SK-N-SH (cell line): ENCODE measurements at places on chromosomes 7 and 10.

- DNase-seq: no peak
These were observed 43.4 kb upstream of the PTN start for GRCh38 chr7:137386966-137387365.

DNA sequence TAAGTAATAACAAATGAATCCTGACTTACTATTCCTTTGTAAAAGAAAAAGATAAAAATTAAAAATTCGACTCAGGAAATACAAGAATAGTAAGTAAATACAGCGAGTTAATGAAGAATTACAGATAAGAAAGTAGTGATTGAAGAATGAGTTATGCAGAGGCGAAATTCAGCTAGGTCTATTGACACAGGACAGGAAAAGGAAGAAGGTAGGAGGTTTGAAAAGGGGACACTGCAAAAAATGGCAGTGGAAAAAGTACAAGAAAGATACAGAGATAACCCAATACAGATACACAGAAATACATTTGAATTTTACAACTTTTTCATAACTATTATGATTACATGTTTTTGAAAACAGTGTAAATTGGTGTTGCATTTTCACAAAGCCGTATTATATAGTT lies 28.0 kb downstream of the JAZF1 start:
- DNase-seq: no peak

DNA sequence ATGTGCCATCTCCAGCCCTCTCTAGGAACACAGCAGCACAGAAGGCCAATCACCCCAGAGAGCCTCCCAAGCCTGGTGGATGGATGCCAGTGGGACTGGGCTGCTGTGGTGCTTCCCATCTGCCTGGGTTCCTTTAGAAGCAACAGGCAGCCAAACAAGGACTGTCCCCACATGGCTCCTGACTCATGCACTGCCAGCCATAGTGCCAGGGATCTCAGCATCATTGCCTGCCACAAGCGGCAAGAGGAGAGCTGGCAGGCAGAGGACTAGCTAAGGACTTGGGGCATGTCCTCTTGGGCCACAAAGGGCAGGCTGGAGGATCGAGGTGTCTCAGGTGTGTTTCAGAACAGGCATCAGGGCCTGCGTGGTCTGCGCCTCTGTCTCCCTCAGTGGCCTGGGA lies 23.4 kb upstream of the FIGNL1 start:
- DNase-seq: no peak

- peak; percentile 24 for DNase-seq
These were observed 196.9 kb upstream of the RHOBTB1 start for GRCh38 chr10:61140765-61141392.

DNA sequence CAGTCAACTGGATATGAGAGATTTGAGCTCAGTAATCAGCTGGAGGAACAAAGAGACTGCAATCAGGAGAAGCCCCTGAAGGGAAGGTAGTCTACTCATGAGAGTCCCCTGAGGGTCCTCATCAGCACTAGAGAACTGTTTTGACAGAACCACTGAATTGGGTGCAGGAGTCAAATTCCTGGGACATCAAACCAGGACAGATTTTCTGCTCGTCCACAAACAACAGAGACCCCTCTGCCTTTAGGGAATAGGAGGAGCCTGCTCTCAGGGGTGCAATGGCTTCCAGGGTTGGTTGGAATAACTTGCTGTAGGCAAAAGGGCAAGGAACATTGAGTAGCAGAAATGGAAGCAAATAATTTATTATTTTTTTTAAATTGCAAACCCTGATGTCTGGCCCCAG lies 21.9 kb upstream of the NEUROD6 start:
- DNase-seq: no peak

GRCh38 chr7:152760854-152761748 lies 1.5 kb downstream of the ACTR3B start:
- no peak for DNase-seq

DNA sequence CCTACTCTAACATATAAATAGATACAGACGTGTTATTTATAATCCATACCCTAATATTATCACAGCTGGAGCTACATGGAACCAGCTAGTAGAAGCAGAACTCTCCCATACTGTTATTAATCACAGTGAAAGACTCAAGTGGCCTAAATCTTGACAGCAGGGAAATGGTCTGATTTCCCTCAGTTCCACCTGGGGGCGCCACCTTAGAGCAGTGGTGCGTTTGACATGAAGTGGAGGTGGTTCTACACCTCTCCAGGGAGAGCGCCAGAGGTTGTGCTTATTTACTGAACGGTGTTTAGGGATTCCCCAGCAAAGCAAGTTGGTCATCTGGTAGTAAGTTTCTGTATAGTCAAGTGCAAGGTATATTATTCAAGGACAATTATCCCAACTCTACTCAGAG lies 17.6 kb downstream of the DNTT start:
- DNase-seq: no peak

DNA sequence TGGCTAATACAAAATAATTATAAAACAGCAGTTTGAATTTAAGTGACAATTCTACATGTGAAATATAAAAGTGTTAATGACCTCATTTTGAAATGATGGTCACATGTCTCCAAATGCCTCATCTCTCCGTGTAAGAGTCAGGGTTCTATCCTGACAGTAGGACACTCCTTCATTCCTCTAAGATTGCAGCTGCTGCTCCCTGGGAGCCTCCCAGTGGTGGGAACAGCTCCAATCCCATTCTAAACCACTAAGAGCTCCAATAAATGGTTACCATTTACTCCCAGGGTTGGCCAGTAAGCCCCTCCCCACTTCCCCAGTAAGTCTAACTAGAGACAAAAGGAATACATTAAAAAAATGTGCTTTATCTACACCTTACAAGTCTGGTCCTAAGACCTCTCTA lies 344.6 kb upstream of the AOAH start:
- DNase-seq: no peak

DNA sequence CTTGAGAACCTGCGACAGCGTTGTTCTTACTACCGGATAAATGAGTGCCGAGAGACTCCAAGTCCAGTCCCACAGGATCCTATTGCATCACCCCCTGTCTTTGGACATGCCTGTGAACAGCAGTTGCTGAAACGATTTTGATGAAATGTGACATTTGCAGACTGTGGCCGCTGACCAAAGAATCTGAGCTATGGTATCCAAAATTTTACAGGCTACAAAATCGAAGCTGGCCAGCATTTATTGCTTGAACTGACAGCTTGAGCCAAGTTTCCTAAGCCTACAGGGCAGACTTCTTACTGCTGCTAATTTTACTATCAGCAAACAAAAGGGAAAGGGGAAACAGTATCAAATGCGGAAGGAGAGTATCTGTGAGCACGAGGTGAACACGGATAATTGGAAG lies 12.1 kb upstream of the NPVF start:
- DNase-seq: no peak

- DNase-seq: no peak
These were observed 213.8 kb upstream of the ZNF804B start for GRCh38 chr7:88545663-88546062.

DNA sequence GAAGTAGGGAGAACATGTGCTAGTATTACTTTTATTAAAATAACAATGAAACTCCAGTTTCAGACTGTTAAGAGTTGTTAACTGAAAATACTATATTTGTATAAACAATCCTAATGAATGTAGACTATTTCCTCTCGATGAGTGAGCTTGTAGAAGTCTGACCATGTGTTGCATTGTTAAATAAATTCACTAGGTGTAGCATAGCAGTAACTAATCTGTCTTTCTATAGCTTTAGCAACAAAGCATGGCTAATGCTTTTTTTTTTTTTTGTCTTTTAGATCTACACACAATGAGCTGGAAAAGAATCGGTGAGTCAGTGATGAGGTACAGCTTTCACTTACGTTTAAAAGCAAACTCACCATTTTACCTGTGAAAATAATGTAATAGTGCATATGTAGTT lies 37.1 kb downstream of the MXI1 start:
- no peak for DNase-seq

GRCh38 chr7:74405191-74405898 lies 48.4 kb upstream of the GTF2IRD1 start:
- DNase-seq: peak; percentile 76

- DNase-seq: no peak
These were observed 626.0 kb upstream of the IGFBP3 start for GRCh38 chr7:46547044-46547443.

GRCh38 chr7:85566095-85566794 lies 379.4 kb upstream of the SEMA3D start:
- DNase-seq: no peak

GRCh38 chr10:132642732-132643008 lies 105.1 kb downstream of the INPP5A start:
- no peak for DNase-seq

- DNase-seq: no peak
These were observed at the start of gene CPA2 for GRCh38 chr7:130266258-130266960. Gene CPA2, plus strand, starts transcription at chr7:130266863. Its CDS starts 19 bp downstream, at chr7:130266882.

- peak; percentile 95 for DNase-seq
These were observed 77.6 kb upstream of the EN2 start for GRCh38 chr7:155380221-155380861.

- no peak for DNase-seq
These were observed 94.9 kb downstream of the MYL10 start for GRCh38 chr7:101534015-101534803.

DNA sequence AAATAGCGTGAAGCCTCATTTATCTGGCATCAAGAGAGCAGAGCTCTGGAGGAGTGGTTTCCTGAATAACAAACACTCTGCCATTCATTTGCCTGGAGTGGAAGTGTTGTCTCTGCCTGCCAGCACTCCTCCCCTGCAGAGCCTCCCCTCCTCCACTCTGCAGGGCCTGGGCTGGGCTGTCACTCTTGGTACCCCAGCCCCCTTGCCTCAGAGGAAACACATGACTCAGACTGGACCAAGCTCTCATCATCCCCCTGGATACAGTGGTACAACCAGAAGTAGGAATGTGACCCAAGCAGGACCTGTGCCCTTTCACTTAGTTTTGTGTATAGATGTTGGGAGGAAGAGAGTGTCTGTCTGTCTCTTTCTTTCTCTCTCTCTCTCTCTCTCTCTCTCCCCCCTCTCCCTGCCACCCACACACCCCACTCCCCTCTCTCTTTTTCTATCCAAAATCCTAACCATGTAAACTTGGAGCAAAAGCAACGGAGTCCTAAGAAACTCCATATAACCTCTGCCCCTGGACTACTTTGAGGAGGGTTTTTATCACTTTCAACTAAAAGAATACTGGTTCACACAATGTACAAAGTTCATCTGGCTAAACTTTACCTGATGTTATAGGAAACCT lies 43.9 kb downstream of the DOCK4 start:
- DNase-seq: peak; percentile 54

DNA sequence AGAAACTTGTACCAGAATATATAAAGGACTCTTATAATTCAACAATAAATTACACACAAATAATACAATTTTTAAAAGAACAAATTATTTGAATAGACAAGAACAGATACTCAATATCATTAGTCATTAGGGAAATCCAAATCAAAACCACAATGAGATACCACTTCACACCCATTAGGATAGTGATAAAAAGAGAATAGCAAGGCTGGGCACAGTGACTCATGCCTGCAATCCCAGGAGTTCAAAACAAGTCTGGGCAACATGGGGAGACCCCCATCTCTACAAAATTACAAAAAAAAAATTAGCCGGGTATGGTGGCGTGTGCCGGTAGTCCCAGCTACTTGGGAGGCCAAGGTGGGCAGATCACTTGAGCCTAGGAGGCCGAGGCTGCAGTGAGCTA lies 52.2 kb upstream of the KCNIP2 start:
- DNase-seq: no peak

DNA sequence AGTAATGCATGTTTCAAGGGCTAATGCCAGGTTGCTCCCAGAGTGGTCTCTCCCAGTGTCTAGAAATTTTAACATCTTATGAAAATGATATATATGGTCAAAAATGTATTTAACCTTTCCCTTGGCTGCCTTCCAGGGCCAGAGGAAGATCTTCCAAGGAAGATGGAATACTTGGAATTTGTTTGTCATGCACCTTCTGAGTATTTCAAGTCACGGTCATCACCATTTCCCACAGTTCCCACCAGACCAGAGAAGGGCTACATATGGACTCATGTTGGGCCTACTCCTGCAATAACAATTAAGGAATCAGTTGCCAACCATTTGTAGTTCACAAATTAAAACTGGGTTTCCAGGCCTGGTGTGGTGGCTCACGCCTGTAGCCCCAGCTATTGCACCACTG lies 9.0 kb downstream of the GATAD1 start:
- DNase-seq: no peak

GRCh38 chr7:42219447-42219846 lies 17.6 kb downstream of the GLI3 start:
- DNase-seq: no peak

- no peak for DNase-seq
These were observed 10.6 kb downstream of the DNAJB6 start for GRCh38 chr7:157347217-157347904.

- DNase-seq: peak; percentile 79
These were observed 24.7 kb upstream of the ADCYAP1R1 start for GRCh38 chr7:31027161-31027965.

DNA sequence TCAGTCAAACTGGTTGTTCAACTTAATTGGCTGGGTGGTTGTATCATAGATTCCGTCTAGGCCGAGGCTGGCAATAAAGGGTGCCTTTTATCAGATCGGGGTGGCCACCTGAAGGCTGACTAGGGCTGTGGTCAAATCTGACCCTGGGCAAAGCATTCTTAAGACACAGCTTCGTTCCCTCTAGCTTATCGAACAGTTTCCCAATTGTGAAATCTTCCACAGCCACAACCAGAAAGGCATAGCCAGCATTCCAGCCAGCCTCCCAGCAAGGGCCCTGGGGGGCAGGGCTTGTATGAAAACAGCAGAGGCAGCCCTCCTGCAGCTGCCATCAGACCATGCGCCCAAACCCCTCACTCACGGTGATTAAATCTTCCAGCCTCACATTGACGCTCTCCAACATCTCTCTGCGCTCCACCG lies 42.5 kb upstream of the TMEM213 start:
- peak; percentile 49 for DNase-seq
